ENCODE measurements at places on chromosomes 12 and 14.

DNA sequence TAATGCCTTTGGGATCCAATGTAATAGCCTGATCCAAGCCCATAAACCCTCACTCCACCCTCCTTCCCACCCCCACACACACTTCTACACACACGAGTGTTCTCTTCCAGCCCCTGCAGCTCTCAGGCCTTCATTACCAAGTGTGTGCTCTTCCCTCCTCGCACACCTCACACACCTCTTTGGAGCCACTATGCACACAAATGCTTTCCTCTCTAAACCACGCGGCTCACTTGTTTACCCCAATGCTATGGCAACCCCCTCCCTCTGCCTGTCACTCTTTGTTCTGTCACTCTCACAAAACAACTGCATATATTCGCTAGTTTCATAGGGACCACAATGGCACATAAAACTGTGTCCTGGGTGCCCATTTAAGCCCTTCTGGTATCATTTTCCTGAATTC, 35.1 kb downstream of the PPP2R5E start:
- no peak for DNase-seq
- H3K27ac ChIP-seq, result no peak overlapping the region
- H3K27me3 ChIP-seq, result no peaks in the 10 kb centered on the region
- peaks cover 26% of the 10 kb centered on the region for H3K4me1 ChIP-seq

- H3K27ac ChIP-seq, result no peak overlapping the region
- DNase-seq, result no peak
- H3K4me1 ChIP-seq, result no peaks in the 10 kb centered on the region
- H3K27me3 ChIP-seq, result no peaks in the 10 kb centered on the region
Measured at GRCh38 chr12:7081037-7081436, 11.2 kb downstream of the C1R start.

DNA sequence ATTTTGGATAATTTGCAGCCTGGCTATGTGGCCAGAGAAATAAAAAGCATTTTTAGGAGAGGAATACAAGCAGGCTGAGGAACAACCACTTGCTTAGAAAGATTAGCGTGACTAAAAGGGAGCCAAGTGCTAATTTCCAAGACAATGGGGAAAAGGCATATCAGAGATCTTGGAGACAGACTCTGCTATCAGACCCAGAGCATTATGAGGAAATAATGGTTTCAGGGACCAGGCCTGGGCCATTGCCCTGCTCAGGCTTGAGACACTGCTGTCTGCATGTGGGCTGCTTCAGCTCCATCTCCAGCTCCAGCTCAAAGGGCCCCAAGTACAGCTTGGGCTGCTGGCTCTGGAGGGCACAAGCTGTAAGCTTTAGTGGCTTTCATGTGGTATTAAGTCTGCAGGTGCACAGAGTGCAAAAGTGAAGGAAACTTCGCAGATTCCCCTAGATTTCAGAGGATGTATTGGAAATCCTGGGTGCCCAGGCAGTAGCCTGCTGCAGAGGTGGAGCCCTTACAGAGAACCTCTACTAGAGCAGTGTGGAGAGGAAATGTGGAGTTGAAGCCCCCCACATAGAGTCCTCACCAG, 449.2 kb downstream of the ZFP36L1 start:
- no peaks in the 10 kb centered on the region for H3K27me3 ChIP-seq
- H3K36me3 ChIP-seq, result no peaks in the 10 kb centered on the region

- peaks cover 18% of the 10 kb centered on the region for H3K4me1 ChIP-seq
- H3K27ac ChIP-seq, result no peak overlapping the region
- H3K27me3 ChIP-seq, result no peaks in the 10 kb centered on the region
- DNase-seq, result peak; percentile 68
Measured at GRCh38 chr12:50088577-50089335, 3.6 kb downstream of the SMARCD1 start.

GRCh38 chr12:80925983-80926382, 11.8 kb downstream of the LIN7A start:
- no peak for DNase-seq
- H3K36me3 ChIP-seq, result no peaks in the 10 kb centered on the region
- H3K27ac ChIP-seq, result no peak overlapping the region
- no peaks in the 10 kb centered on the region for H3K27me3 ChIP-seq
- H3K4me3 ChIP-seq, result no peak overlapping the region
- no peaks in the 10 kb centered on the region for H3K4me1 ChIP-seq
